ENCODE measurements at places on chromosomes 7 and 10. TPM values are rescaled to one million over a fixed set of nuclear protein-coding genes. Genes with fewer than 3 reads are reported as not detected.

Gene RTKN2
- total RNA-seq, result 8.6 TPM

Gene NEUROG3
- not detected for total RNA-seq

Gene PPP1R17
- not detected for total RNA-seq

Gene WASL
- total RNA-seq, result 22.5 TPM

Gene SLC18A3
- not detected for total RNA-seq

Gene DPYSL4
- total RNA-seq, result 22.4 TPM

Gene SPDYE9
- total RNA-seq, result not detected

Gene OR2A12
- total RNA-seq, result not detected

Gene ACTA2
- 105 TPM for total RNA-seq

Gene CCDC3
- total RNA-seq, result 3.2 TPM

Gene CLEC5A
- total RNA-seq, result not detected
